ENCODE measurements at places on chromosomes 2 and 18.

DNA sequence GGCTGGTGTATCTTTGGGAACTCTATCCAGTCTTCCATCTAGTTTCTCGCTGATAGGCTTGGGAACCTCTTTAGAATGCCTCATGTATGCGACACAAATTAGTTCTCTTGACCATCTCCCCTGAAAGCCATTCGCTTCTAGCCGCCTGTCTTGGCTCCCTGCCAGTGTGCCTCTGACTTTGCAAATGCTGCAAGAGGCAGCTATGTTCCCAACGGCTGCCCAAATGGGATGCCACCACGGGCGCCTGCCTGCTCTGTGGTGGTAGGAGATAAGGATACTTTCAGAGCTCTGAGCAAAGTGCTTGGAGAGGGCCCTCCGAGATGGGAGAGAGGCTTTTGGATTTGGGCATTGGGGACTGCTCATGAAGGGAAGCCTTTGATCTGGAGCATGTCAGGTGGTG, 77.7 kb upstream of the IGFBP5 start:
- DNase-seq = no peak

DNA sequence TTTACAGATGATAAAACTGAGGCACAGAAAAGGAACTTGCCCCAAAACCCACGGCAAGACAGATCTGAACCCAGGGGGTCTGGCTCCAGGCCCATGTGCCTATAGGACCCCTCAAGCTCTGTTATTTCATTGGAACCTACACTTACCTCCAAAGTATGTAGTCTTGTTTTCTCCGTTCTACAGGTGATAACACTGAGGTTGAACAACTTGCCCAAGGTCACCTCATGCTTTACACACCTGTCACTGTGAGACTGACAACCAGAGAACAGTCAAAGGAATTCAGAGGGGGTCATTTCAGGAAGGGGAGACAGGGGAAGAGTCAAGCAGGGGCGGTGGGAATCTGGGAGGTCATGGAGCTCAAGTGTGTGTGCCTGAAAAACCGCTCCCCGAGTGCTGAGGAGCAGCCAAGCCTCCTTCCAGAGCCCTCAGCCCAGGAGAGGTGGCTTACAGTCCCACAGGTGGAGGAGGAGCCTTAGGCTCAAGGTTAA, 47.7 kb downstream of the SERTAD2 start:
- DNase-seq = no peak

- no peak for DNase-seq
These were observed 1727.3 kb downstream of the SUCLG1 start for GRCh38 chr2:82731824-82732223.

DNA sequence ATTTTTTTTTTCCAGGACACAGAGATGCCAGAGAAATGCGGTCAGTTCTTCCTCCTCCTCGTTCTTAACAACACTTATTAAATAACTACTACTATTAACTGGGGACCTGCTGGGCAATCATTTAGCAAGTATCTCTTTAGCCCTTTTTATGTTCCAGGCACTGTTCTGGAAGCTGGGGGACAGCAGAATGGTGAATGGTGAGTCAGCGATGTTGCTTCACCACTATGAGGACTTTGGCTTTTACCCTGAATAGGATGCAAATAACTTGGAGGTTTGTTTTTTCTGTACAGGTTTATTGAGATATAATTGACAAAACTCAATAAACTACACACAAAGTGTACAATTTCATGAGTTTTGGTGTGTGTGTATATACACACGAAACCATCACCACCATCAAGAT, 179.9 kb upstream of the MSH6 start:
- no peak for DNase-seq

DNA sequence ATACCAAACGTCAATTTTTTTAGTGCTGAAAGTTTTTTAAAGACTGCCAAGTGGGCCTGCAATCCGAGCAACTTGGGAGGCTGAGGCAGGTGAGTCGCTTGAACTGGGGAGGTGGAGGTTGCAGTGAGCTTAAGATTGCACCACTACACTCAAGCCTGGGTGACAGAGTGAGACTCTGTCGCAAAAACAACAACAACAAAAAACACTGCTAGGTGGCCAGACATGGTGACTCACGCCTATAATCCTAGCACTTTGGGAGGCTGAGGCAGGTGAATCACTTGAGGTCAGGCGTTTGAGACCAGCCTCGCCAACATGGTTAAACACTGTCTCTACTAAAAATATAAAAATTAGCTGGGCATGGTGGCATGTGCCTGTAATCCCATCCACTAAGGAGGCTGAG, 202.8 kb upstream of the COPS8 start:
- no peak for DNase-seq

DNA sequence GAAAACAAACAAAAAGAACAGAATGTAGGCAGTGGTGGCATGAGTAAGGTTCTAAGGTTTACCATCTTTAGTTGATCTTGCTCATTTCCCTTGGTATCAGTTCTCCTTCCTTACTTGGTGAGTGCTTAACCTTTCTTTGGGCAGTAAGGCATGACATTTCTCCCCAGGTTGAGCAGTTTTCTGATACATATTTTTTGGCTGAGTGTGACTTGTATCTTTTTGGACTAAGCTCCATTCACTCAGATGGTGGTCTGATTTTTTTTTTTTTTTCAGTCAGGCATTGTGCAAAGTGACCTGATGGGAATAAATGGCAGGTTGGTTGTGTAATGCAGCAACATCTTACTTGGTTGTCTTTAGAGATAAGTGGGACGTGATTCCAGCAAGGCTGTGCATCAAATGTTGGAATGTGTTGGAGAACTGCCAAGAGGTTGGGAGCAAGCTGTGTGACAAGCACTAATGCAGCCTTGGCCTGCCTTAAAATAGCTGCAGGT, 15.1 kb downstream of the SPTBN1 start:
- DNase-seq = no peak

- DNase-seq = no peak
These were observed 61.0 kb downstream of the MYT1L start for GRCh38 chr2:2269989-2270562.

DNA sequence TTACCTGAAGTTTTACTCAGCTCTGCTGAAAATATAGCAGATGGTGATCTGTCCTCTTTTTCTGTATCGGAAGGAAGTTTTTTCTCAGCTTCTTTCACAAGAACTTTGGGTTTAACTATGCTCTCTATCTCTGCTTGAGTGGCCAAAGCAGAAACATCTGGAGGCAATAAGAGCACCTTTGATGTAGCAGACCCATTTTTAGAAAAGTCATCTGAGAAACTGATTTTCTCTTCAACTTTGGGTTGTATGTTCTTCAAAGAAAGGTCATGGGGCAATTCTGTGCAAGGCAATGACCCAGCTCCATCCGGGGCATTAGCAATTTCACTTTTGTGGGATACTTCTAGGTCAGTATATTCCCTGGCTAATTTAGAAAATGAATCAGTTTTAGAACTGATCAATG, 25.2 kb downstream of the RTN4 start:
- no peak for DNase-seq

DNA sequence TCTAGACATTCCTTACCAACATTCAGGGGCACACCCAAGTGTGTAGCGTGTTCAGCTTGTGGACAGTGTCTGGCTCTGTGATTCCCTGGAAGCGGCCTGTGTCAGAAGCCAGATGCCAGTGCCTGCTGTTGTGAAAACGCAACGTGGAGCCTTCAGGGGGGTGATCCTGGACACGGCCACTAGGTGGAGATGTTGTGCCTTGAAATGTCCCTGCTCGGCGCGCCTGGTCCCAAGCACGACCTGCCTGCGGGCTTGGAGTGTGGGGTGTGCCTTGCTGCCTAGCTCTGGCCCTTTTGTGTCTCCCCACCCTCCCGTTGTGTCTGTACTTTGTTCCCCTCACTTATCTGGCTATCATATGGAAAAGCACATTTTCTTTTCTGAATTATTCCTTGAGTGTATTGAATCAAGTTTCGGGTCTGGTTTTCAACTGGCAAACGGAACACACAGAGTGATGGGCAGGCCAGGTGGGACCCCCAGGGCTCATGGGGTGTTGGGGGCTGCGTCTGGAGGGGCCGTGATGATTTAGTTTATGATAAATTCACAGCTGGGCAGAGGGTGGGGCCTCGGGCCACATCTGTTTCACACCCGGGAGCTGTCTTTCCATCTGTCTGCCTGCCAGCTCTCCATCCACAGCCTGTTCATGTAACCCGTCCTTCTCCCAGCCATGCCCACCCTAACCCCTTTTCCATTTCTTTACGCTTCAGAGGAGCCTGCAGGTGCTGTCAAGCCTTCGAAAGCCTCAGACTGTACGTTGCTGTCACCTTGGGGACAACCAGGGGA, 95.5 kb downstream of the DYSF start:
- peak; percentile 31 for DNase-seq

- peak; percentile 1 for DNase-seq
These were observed 193.4 kb downstream of the CCDC102B start for GRCh38 chr18:68991286-68991685.

- no peak for DNase-seq
These were observed 925.7 kb downstream of the EPHA4 start for GRCh38 chr2:220646424-220646823.

- peak; percentile 36 for DNase-seq
These were observed 95.0 kb downstream of the TNFRSF11A start for GRCh38 chr18:62420151-62420512.

DNA sequence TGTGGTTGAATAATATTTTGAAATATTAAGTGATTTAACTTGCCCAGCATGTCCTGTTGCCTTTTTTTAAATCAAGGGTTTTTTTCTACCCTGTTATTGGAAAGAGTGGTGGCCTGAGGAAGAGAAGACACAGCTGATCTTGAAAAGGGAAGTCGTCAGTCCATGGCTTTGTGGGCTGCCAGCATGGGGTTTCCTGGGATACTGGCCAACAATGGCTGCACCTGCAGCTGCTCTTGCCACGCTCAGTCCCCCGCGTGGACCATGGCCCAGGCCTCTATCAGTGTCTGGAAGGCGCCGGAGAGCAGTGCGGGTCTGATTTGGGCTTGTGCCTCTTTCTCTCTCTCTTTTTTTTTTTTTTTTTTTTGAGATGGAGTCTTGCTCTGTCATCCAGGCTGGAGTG, 99.3 kb downstream of the ASB1 start:
- no peak for DNase-seq

DNA sequence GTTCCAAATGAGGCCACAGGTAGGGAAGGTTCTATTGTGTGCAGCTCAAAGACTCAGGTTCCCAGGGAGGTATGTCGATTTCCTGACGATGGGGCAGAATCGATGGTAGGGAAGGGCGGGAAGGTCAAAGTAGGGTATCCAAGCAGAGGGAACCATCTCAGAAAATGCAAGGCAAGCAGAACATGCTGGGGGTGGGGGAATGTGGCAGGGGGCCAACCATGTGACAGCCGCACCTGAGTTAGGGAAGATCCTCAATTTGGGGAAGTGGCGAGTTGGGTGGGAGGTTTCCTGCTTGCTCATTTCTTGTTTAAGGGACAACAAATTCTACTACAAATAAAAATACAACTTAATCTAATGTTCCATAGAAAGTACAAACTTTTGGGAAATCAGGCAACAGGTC, 21.7 kb upstream of the GRP start:
- no peak for DNase-seq

DNA sequence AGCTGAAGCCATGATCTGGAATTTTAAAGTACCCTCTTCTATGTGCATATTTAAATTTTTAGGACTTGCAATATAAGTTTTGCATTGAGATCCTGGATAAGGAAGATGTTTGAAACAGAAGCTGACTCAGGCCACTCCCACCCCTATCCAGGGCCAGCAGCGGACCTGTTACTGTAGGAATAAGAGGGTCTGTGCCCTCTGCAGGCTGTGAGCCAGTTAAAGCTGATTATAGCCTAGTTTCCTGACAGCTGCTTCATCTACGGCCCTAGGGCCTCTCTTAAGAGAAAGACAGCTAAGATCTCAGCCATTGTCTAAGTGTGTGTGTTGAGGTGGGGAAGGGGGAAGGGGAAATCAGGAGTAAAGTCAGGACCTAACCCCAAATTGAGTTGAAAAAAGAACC, 234.0 kb downstream of the HAUS1 start:
- DNase-seq = no peak

- no peak for DNase-seq
These were observed 34.2 kb downstream of the PLCL1 start for GRCh38 chr2:197838579-197838978.

GRCh38 chr2:108396845-108397244, 19.1 kb downstream of the SULT1C4 start:
- peak; percentile 26 for DNase-seq

- no peak for DNase-seq
These were observed 15.9 kb upstream of the TRIM43 start for GRCh38 chr2:95575857-95576256.

GRCh38 chr2:27717070-27717795, 53.5 kb downstream of the SLC4A1AP start:
- no peak for DNase-seq

- no peak for DNase-seq
These were observed 328.9 kb upstream of the ID2 start for GRCh38 chr2:8352989-8353388.

DNA sequence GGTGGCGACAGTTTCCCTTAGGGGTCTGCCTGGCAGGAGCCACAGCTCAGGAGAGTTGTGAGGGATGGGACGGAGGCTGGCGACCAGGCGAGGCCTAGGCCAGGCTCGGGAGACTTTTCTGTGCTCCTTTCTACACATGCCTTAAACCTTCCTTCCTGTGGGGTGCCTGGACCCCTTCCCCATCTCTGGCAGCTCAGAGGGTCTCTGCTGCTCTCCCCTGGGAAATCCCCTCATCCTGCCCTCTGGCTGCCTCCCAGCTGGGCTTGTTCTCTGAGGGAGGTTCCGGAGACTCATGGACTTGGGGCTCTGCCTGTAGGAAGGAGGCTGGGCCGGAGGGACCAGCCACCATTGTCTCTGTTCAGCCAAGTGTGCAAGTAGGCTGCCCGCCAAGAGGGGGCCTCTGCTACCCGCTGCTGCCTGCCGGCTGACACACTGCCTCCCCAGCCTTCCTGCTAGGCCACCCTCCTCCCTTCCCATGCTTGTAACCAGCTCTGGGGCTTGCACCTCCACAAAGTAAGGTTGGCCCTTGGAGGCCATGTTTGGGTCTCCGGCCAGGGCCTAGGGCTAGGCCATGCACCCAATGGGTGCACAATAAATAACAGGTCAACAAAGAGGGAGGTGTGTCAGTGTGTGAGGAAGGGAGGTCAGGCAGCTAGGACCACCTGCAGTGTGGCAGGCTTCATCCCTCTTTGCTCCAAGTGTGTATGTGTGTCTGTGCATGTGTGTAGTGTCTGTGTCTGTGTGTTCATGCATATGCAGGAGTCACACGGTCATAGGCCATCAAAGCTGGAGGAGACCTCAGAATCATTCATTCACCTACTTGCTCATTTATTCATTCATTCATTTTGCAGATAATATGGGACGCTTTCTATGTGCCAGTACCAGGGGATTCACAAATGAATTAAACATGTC, 28.8 kb downstream of the PSD4 start:
- DNase-seq = no peak

DNA sequence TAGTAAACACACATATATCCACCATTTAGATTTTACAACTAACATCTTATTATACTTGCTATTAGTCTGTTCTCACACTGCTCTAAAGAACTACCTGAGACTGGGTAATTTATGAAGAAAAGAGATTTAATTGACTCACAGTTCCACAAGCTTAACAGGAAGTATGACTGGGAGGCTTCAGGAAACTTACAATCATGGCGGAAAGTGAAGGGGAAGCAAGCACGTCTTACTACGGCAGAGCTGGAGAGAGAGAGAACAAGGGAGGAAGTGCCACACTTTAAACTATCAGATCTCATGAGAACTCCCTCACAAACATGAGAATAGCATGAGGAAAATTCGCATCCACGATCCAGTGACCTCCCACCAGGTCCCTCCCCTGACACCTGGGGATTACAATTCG, 240.7 kb downstream of the CAMKMT start:
- DNase-seq = no peak

- DNase-seq = no peak
These were observed 36.7 kb downstream of the EMX1 start for GRCh38 chr2:72953976-72954375.

- no peak for DNase-seq
These were observed 790.9 kb upstream of the GCFC2 start for GRCh38 chr2:76501641-76502040.
